CD4-positive, alpha-beta T cell treated with Interleukin-17A for 4 hours (primary cell): ENCODE measurements at places on chromosomes 7 and 10.

DNA sequence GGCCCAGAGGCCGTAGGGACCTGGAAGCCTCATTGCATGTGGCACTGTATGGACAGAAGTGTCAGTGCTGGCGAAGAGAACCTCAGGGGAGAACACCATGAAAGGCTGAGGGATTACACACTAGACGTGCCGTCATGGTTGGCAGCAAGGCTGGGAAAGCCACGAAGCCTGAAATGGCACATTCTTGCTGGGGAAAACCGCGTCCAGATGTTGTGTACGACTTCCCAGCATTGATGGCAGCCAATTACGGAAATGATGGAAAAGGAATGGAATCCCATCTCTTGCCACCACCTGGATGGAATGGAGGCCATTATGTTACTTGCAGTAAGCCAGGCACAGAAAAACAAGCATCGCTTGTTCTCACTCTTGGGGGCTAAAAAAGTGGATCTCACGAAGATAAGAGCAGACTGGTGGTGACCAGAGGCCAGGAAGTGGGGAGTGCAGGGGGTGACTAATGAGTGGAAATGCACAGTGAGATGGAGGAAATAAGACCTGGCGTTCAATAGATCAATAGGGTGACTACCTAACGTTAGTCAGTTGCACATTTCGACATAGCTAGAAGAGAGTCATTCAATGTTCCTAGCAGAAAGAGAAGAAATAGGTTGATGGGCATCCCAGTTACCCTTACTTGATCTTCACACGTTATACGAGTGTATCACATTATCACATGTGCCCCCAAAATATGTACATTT lies 14.6 kb upstream of the PWWP2B start:
- no peak for DNase-seq

GRCh38 chr7:108079276-108079647 lies 50.9 kb downstream of the LAMB4 start:
- DNase-seq: no peak

GRCh38 chr7:45917658-45918057 lies 3.4 kb downstream of the IGFBP3 start:
- DNase-seq: peak; percentile 78

GRCh38 chr7:43077732-43078391 lies 34.6 kb upstream of the HECW1 start:
- no peak for DNase-seq
